Skeletal muscle cell (primary cell): ENCODE measurements at places on chromosomes 4 and X.
A peak's percentile ranks its signal among the peaks of the same experiment; 100 is the strongest.

DNA sequence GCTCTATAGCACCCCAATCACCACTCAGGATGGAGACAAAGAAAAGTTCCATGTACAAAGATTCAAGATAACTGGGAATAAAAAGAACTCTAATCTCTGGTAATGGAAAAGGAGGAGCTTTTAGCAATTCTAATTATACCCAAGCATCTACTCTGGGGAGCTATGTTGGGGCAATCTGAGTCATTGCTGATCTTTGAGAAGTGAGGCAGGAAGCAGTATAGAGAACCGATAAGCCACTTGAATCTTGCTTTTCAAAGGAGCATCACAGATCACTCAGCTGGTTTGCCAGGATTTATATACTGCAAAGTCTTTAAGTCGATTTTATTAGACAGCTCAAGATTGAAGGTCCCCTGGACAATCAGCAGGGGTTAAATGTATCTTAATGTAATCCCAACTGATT, 220.0 kb downstream of the ENOX2 start:
- DNase-seq: no peak

DNA sequence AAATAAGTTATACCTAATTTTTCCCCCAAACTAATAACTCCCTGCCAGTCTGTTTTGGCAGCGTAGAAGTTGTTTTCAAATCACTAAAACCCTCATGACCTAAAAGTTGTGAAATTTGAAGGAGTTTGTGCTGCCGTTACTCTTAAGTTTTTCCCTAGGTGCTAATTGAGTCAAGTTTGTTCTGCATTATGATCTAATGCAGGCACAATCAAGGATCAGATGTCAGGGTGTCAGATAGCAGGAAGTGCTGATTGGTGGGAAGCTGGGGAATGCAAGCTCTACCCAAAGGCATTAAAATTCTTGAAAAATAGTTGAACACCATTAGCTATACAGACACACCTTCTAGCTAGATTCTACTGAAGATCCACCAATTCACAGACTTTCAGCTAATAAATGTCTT, 51.9 kb downstream of the ARX start:
- no peak for DNase-seq

GRCh38 chr4:90833706-90834105, 706.5 kb downstream of the CCSER1 start:
- no peak for DNase-seq

- no peak for DNase-seq
These were observed 137.1 kb downstream of the ARSF start for GRCh38 chrX:3178329-3178728.

- no peak for DNase-seq
These were observed 24.1 kb downstream of the TMPRSS11A start for GRCh38 chr4:67939195-67939594.

GRCh38 chr4:57544811-57545654, 434.8 kb upstream of the IGFBP7 start:
- no peak for DNase-seq

- no peak for DNase-seq
These were observed 112.7 kb downstream of the ASMT start for GRCh38 chrX:1727531-1728027.

GRCh38 chr4:155241225-155241624, 32.8 kb downstream of the NPY2R start:
- no peak for DNase-seq

GRCh38 chr4:152500800-152501434, 35.0 kb downstream of the FBXW7 start:
- peak; percentile 75 for DNase-seq

DNA sequence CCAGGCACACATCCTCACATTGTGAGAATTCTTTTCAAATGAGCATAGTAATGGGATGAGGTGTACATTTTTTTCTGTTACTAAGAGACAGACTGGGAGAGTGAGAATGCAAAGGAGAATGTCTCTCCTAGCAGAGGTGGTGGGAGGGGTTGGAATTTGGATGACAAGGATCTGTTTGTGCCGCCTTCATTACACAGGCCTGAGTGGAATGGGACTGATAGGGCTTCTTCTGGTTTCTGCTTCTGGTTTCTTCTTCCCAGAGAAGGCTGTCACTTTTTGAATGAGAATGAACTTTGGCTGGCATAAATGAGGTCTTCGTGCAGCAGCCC, 55.4 kb downstream of the C4orf51 start:
- DNase-seq: peak; percentile 84

DNA sequence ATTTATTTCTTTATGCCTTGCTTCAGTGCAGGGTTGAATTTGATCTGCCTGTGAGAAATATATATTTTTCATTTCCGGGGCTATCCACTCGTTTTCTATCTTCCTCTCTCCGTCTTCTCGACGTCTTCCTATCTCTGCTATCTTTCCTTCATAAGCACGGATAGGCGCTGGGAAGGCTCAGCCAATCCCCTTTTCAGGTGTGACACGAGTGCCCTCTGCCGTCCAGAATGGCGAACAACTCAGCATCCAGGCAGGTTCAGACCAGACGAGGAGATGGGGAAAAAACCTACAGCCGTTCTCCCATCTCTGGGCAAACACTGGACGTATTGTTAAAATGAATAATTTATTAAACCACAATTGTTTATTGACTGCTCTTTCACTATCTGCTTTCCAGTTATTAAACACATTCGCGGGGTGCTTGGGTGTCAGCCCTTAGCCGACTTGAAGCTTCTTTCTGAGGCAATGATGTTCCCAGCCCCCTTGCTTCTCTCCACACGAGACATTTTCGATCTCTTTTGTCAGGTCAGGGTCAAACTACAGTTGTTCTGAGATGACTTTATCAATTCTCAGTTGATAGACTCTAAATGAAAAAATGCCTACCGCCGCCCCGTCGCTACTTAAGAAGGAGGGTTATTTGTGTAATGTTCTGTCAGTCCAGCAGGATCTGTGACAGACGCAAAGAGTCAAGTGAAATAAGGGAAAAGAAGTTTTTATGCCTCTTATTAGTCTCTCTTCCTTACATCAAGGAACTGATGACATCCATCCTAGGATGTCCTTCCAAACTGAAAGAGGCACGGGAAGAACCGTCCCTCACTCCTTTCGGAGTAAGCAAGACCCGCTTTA, 96.3 kb upstream of the NOCT start:
- DNase-seq: no peak

GRCh38 chr4:2462218-2462991, 6.5 kb upstream of the RNF4 start:
- DNase-seq: peak; percentile 31

- no peak for DNase-seq
These were observed 52.3 kb upstream of the LSM6 start for GRCh38 chr4:146123231-146123630.

DNA sequence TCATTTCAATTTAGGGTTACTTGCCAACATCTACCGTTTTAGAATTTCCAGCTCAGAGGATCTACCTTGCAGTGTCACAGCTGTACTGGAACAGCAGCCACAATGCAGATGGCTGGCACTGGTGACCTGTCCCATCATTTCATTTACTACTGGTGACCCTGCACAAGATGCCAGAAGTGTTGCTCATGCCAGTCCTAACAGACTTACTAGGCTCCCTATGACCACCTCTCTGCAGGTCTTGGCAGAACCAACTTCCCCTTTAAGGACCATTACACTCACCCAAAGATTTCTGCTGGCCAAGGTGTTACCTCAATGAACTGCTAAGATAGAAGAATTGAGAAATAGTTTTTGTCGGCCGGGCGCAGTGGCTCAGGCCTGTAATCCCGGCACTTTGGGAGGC, 106.9 kb downstream of the C4orf51 start:
- no peak for DNase-seq

DNA sequence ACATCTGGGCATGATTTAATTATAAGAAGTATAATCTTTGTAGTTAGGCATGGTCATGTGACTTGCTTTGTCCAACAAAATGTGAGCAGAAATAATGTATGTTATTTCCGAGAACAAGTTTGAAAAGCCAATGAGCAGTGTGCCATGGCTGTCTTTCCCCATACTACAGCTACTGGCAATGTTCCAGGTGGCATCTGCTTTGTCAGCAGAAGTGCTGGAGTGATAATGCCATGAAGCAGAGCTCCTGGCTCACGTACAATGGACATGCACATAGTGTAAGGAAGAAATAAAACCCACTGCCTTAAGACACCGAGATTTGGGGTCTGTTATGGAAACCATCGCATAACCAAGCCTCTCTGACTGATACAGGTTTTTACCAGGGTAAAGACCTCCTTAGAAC, 212.6 kb upstream of the RASGEF1B start:
- no peak for DNase-seq
